ENCODE measurements at places on chromosomes 16 and 17.

DNA sequence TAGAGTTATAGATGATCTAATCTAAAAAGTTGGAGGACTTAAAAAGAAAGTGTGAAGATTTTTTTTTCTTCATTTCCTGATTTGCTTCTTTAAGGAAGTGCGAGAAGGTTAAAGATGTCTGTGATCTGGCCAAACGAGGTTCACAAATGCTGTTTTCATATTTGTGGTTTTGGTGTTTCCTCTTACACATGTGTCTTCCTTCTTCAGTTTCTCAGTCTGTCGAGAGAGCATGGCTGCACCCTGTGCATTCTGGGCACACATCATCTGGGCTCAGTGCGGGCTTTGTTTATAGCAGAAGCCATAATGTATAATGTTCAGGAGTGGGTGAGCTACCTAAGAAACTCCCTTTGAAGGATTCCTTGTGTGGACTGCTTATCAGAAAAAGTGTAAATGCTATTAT lies 260.4 kb upstream of the TBX2 start:
- DNase-seq: peak; percentile 3

GRCh38 chr17:78289004-78289403 lies 57.6 kb downstream of the TMEM235 start:
- no peak for DNase-seq

DNA sequence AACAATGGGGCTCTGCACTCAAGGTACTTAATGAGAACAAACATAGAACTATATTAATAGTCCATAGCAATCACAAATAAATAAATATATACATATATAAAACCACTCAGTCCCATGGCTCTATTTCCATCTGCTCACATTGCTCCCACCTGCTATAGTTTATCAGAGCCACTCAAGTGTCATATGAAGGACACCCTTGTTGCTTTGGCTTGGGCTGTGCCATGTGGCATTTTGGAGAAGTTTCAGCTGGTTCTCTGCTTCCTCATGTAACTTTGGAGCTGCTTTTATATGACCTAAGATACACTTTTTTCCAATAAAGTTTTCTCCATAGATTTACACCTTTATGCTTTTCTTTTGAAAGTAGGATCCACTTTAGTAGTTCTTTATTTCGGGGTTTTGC lies 126.4 kb downstream of the KCNJ2 start:
- DNase-seq: no peak

GRCh38 chr16:9351841-9352434 lies 260.5 kb downstream of the HAPSTR1 start:
- DNase-seq: no peak

DNA sequence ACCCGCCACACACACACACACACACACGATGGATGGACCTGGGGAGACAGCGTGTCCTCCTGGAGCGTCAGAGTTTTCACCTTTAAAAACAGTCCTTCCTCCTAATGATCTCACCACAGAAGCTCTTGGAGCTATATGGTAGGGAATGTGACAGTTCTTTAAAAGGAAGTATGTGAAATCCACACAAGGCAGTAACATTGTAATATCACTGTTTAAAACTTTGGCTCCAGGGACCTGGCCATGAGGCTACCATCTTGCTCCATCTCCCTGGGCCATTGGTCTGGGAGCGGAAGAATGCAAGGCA lies 302.4 kb downstream of the SOX9 start:
- DNase-seq: no peak

DNA sequence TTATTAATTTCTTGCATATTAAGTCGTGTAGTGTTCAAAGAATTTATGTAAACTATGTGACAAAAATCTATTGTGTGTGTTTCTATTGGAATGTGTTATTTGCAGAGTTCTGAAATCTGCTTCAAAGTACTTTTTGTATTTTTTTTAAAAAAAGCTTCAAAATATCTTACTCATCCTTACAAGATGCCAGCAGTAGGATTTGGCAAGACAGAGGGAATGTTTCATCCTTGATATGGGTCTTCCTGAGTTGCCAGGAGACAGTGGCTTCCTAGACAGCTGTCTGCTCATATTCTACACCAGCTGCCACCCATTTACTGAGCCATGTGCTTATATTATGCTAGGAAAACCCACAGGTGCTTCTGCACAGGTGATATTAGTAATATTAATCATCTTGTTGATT lies 36.4 kb downstream of the EFCAB5 start:
- DNase-seq: no peak

- no peak for DNase-seq
Observed at GRCh38 chr16:79267781-79268180, 332.8 kb downstream of the MAF start.

DNA sequence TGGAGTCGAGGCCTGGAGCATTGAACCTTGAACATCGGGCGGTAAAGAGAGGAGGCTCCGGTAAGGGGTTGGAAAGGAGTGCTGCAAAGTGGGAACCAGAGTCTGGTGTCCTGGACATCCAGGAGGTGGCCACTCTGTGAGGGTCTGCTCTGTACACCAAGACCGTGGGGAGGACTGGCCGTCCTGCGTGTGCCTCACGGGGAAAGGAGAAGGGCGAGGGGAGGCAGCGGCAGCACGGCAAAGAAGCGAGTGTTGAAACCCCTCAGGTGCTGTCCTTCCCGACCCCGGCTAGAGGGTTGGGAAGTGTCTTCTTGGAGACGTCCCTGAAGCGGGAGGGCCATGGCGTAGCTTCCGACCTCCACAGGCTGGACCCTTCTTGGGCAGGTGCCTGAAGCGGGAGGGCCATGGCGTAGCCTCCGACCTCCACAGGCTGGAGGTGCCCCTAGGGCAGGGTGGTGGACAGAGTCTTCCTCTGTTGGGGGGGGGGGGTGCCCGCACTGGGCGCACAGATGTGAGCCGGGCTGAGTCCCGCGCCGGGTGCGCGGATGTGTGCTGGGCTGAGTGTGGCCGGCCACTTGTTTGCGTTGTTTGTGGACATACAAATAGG lies 42.0 kb downstream of the FOXK2 start:
- no peak for DNase-seq

- no peak for DNase-seq
Observed at GRCh38 chr16:83994087-83994486, 26.0 kb downstream of the NECAB2 start.

DNA sequence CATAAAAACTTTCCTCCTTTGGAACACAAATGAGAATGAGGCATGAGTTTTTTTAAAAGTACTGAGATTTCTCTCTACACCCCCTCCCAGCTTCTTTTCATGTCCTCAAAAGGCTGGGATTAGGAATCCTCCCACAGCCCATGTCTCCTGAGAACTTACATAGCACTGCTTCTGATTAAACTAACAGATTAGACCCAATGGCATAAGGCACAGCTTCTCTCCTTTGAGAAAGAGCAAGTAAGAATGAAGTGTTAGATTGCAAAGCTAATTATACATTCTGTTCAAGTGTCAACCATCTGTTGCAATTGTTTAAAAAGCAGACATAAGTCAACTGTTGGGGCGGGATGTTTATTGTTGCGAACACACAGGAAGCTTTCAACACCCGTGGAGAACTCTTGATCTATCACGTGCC lies 715.1 kb downstream of the CDH11 start:
- no peak for DNase-seq

DNA sequence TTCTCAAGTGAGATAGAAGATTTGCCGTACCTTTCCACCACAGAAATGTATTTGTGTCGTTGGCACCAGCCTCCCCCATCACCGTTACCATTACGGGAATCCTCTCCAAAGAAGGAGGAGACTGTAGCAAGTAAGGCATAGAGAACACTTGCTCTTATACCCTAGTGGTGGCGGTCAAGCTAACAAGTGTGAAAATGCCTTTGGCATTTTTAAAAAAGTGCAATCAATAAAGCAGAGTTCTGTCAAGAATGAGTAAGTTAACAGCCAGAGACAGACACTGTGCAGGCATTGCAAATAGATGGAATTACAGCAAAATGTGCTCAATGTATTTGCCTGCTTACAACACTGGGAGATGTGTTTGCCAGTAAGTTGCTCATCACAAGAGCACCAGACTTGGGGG lies 7.7 kb downstream of the MSL1 start:
- no peak for DNase-seq

- DNase-seq: no peak
Observed at GRCh38 chr16:20300312-20301097, 26.8 kb downstream of the GP2 start.

DNA sequence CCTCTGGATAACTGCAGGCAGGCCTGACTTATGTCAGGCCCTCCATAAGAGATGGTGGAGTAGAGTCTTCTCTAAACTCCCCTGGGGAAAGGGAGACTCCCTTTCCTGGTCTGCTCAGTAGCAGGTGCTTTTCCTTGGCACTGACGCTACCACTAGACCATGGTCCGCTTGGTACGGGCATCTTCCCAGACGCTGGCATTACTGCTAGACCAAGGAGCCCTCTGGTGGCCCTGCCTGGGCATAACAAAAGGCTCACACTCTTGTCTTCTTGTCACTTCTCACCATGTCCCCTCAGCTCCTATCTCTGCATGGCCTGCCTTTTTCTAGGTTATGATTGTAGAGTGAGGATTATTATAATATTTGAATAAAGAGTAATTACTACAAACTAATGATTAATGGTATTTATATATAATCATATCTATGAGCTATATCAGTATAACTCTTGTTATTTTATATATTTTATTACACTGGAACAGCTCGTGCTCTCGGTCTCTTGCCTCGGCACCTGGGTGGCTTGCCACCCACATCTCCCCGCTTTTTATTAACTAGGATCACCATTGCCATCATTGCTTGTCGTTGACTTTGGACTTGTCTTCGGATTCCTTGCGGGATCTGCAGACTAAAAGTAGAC lies 59.8 kb upstream of the ARL4D start:
- DNase-seq: peak; percentile 38

DNA sequence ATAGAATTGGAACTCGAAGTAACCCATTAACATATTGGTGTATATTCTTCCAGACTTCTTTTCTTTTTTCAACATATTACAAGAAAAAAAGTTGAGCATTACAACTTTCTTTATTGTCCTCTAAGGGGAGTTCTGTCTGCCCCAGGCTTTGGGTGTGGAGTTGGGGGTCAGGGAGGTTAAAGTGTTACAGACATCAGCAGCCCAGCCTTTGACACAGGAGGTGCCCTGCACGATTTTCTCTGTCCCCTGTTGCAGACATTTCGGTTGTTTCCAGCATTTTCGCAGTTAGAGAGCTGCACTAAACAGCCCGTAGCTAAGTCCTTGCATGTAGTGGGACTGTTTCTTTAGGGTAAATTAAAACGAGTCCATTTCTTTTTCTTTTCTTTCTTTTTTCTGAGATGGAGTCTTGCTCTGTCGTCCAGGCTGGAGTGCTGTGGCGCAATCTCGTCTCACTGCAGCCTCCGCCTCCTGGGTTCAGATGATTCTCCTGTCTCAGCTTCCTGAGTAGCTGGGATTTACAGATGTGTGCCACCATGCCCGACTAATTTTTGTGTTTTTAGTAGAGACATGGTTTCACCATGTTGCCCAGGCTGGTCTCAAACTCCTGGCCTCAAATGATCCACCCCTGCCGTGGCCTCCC lies 13.4 kb upstream of the ADCY7 start:
- DNase-seq: no peak

- DNase-seq: no peak
Observed at GRCh38 chr17:19904412-19904811, 36.7 kb upstream of the ULK2 start.

- no peak for DNase-seq
Observed at GRCh38 chr16:10950393-10950792, 6.0 kb downstream of the CLEC16A start.

- DNase-seq: no peak
Observed at GRCh38 chr17:30829022-30829421, 2.7 kb upstream of the ATAD5 start.

DNA sequence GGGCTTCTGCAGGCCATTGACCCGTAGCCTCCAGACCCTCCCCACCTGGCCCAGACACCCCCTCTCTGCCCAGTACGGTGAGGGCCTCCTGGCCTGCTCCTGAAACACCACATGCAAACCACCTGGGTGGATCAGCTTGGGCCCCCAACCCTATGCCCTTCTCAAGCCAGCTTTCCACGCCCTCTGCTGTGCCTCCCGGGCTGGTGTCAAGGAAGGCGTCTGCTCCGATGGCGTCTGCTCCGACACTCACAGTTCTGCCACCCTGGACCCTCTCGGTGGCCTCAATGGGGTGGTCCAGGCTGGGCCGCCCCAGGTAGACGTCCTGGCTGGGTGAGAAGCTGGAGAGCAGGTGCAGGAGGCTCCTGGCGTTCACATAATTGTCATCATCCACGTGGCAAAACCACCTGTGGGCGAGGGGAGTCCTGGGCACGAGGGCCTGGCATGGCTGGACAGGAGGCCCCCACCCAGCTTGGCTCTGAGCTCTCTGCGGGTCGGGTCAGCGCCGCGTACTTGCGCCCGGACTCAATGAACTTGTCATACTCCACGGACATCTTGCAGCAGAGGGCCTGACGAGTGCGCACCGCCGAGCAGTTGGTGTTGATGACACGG lies 1.4 kb downstream of the RFNG start:
- no peak for DNase-seq

DNA sequence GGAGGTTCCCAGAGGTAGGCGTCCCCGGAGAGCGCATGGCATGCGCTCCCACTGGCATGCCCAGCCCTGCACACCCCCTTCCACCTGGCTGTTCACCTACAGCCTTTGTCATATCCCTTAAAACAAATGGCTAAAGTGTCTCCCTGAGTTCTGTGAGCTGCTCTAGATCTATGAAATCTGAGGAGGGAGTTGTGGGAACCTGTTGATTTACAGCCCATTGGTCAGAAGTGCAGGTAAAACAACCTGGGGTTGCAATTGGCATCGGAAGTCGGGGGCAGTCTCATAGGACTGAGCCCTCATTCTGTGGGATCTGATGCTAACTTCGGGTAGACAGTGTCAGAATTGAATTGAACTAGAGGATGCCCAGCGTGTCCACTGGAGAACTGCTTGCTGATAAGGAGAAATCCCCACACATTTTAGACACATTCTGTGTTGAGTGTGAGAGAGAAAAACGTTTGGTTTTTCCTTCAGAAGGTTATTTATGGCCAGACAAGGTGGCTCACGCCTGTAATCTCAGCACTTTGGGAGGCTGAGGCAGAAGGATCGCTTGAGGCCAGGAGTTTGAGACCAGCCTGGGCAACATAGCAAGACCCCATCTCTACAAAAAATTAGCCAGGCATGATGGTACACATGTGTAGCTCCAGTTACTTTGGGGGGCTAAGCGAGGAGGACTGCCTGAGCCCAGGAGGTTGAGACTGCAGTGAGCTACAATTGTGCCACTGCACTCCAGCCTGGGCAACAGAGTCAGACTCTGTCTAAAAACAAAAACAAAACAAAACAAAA lies 22.1 kb upstream of the GSG1L start:
- no peak for DNase-seq

All from stimulated activated CD8-positive, alpha-beta memory T cell treated with anti-CD3 and anti-CD28 coated beads, Interleukin-12 subunit alpha, Interleukin-12 subunit beta, amount 100 ng/mL, for 4 hours (primary cell).